ENCODE measurements at places on chromosomes 5 and 9.

DNA sequence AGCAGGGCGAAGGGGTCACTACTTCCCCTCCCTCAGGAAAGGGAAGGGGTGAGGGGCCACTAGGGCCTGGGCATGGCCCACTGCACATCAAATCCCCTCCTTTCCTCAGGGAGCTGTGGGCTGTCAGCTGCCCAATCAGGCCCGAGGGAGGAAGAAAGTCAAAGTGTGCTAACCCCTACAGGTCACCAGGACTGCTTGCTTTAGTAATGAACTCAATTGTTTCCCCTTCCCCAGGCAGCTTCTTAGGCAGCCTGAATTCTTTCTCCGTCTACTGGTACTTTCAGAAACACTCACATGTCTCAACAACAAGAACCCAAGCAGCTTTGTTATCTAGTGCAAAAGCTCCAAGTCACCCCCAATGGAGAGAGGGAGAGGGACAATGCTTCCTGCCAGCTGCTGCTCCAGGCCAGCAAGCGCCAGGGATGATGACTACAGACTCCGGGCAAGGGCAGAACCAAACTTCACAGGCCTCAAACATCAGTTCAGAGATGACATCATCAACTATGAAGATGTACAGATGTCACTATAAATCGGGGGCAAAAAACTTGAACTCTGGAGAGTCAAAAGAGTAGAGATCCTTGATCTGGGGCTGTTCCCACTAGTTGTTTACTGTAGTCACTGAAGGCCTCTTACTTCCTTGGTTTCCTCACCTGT lies 100.7 kb downstream of the SLIT3 start:
- no peak for DNase-seq

GRCh38 chr9:114960276-114960675 lies 29.9 kb upstream of the TNFSF8 start:
- no peak for DNase-seq

- DNase-seq = no peak
Observed at GRCh38 chr9:137660144-137660543, 41.3 kb downstream of the EHMT1 start.

- DNase-seq = no peak
Observed at GRCh38 chr5:120886351-120886860, 422.3 kb downstream of the PRR16 start.

- DNase-seq = no peak
Observed at GRCh38 chr9:126959336-126959735, 44.8 kb downstream of the RALGPS1 start.

GRCh38 chr9:5552301-5552700 lies 42.0 kb downstream of the PDCD1LG2 start:
- no peak for DNase-seq
